ENCODE measurements at places on chromosomes 11 and 22. TPM values are rescaled to one million over a fixed set of nuclear protein-coding genes. Genes with fewer than 3 reads are reported as not detected.

OR52A5 gene
- total RNA-seq, result 0.25 TPM

DNA sequence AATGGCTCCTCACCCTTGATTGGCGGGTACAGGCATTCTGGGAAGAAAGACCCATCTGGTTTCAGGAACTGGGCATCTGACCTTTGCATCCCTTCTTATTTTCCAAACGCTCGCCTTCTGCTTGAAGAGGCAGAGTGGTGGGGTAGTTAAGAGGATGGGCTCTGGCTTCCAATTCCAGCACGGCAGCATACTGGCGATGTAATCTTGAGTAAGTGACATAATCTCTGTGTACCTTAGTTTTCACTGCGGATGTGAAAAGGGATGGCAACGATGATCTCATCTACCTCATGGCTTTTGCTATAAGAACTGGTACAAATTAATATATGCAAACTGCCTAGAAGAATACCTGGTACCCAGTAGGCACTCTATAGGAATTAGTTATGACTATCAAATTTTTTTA is 10.0 kb upstream of the TIMP3 start:
- DNase-seq, result no peak

DNA sequence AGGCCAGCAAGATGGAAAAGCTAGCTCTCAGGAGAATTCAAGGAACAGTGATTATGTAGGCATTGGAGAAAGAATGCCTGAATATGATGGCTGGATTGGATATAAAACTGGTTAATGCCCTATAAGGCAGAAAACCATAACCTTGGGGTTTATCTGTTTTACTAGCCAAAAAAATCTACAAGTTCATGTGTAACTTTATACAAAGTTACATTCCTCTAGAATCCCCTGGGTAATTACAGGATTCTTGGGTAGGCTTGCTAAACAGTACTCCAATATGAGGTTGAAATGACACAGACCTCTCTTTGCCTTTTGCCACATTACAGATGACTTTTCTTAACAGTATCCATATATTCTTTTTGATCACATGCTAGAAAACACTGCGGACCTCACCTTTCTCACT is 26.0 kb downstream of the TSPAN18 start:
- DNase-seq, result no peak

DNA sequence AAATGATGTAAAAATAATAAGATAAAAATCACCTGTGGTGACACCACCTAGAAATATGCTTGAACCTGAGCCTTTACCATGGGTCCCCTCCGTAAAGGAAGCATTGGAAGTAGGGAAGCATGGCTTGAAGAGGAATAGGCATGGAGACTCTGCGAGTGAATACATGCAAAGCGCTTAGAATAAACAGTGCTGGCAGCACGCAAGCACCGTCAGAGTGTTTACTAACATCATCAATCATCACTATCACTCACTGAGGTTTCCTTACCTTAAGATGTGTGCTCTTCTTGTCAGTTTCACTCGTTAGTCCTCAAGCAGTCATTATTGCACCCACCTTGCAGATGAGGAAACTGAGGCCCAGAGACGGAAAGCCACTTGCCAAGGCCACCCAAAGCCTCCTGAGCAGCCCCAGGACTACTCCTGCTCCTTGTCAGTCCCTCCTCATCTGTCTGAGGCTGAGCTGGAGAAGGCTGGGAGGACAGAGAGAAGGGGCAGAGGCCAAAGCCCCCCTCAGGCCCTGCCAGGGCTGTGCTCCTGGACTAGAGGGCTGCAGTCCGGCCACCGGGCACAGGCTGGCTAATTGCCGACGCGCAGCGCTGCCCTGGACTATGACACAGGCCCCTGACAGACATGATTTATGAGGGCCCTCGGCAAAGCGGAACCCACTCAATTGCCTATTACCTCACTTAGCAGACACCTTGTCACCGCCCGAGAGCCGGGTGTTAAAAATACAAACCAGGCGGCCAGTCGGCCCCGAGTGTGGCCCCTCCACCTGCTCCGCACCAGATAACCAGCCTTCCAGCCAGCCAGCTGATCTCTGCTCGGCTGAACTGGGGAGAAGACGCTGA is 168.9 kb downstream of the MN1 start:
- no peak for DNase-seq

DNA sequence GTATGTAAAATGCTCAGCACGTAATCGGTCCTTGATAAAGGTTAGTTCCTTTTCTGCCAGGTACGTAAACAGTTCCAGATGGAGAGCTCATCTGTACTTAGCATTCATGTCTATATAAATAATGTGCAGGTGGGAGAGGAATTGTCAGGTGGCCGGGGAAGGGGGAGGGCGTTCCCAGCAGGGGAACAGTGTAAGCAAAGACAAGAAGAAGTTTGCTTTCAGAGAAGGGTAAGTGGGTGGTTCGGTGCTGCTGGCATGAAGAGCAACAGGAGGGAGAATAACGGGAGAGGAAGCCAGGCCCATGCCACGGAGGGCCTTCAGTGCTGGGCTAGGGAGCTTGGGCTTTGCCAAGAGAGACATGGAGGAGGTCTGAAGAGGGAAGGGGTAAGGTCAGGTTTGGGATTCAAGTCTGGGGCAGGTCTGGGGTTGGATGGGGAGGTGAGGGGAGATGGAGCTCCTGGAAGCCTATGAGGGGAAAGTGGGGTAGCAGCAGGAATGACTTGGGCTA is 11.4 kb upstream of the WNT11 start:
- DNase-seq, result no peak

MPEG1 gene
- total RNA-seq, result not detected

DNA sequence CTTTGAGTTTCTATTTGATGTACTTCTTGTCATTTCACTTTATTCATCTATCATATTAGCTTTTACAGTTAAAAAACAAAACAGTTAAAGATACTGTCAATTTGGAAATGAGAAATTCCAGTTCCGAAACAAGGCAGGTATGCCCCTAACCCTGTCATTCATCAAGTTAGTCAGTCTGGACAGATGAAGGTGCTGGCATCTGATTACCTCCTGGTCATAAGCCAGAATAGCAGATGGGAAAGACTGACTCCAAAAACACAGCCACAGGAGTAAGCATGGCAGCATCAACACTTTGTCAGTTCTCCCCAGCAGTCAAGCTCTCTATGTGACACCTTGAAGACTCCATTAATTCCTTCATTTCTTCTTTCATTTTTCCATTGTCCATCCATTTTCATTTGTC is 4.3 kb downstream of the LRRC51 start:
- no peak for DNase-seq

DNA sequence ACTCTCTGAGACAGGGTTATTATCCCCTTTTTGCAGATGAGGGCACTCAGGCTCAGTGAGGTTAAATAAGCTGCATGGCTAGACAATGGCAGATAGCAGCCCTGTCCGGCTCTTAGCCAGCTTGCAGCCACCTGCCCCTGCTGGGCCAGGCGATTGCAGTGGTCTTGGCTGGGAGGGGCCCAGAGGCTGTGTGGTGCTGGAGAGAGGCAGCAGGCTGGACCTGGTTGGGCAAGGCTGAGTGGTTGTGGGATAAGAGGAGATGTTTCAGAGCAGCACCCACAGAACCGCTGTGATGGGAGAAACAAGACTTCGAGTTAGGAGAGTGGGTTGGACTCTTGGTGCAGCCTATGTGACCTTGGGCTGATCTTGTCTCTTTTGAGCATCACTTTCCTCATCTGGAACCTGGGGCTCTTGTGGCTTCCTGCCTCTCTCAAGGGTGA is 25.5 kb downstream of the PTPRJ start:
- DNase-seq, result peak; percentile 49

DNA sequence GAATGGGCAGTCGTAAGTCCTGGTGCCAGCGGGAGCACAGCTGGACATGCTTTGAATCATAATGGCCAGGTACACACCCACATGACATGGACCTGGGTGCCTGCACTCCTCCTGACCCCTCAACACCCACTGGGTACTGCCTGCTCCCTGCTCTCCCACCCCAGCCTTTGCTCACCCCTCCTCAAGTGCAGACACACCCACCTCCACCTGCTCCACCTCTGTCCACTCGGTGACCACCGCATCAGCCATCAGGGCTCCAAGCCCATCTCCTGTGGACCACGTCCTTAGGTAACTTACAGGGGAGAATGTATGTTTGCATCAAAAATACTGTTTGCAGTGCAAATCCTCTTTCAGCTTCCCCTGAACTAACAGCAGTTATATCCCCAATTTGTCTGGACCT is 214.6 kb downstream of the BRD1 start:
- DNase-seq, result no peak

DNA sequence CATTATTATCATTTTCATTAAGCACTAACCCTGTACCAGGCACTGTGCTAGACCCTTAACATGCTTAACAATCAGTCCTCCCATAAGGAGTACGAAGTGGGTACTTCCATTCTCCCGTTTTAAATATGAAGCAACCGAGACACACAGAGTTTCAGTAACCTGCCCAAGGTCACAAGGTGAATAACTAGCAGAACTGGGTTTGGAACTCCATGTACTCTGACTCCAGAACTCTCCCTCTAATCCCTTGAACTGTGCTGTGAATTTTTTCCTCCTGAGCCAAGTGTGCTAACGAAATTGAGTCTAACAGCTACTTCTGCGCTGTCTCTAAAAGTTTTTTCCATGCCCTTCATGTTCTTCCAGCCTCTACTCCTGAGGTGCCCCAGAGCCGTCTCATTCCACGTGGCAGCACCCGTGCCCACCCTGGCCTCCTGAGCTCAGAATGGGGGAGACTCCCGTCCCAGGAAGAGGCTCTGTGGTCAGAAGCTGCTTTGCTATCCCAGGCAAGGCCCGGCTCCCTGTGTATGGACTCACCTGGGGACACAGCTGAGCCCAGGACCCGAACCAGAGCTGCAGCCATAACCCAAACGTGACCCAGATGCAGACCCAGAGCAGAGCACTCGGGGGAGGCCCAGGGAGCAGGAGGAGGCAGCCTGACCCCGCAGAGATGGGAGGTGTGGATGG is 8.6 kb upstream of the TRIM29 start:
- DNase-seq, result no peak

DNA sequence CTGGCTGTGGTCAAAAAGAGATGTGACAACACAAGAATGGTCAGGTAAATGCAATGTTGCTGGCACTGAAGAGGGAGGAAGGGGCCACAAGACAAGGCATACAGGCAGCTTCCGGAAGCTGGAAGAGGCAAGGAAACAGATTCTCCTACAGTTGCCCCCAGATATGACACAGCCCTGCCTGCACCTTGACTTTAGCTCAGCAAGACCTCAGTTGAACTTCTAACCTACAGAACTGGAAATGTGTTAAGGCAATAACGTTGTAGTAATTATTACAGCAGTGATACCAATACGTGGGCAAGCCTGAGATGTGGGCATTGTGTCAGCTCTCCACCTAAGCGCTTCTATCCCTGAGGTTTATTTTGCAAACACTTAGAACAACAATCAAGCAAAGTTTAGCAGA is 4.2 kb upstream of the KIAA0930 start:
- DNase-seq, result no peak

- peak; percentile 67 for DNase-seq
Measured at GRCh38 chr22:41504397-41504796, 35.5 kb downstream of the ACO2 start.

FERMT3 gene
- total RNA-seq, result 2.0 TPM

All from glutamatergic neuron (in vitro differentiated cells).